ENCODE measurements at places on chromosomes 5 and 9. TPM values are rescaled to one million over a fixed set of nuclear protein-coding genes. Genes with fewer than 3 reads are reported as not detected.

Gene OR1N2
- total RNA-seq = not detected

Gene FOXD4L5
- total RNA-seq = not detected

Gene ECM2
- 2.6 TPM for total RNA-seq

Gene PELO
- 14.9 TPM for total RNA-seq

Gene FAM240B
- total RNA-seq = not detected

Gene KCNMB1
- total RNA-seq = 5.9 TPM

Gene IER5L
- total RNA-seq = 7.2 TPM

Gene NRARP
- total RNA-seq = 24.3 TPM

Gene PLCXD3
- 3.5 TPM for total RNA-seq

Gene CXCL14
- total RNA-seq = 2.4 TPM

Gene FSTL4
- total RNA-seq = 10.1 TPM

Gene SUSD3
- total RNA-seq = 471 TPM

Gene ZNF483
- total RNA-seq = 30.4 TPM

Gene PCDHB7
- 1.9 TPM for total RNA-seq

Gene PCDHA13
- total RNA-seq = 1.3 TPM

Gene RASEF
- 36.4 TPM for total RNA-seq

Gene GALNT12
- total RNA-seq = 9.0 TPM

Gene TAF11L7
- total RNA-seq = not detected

Gene LRRC14B
- total RNA-seq = not detected

Gene CCDC69
- 28.2 TPM for total RNA-seq

Gene FOXE1
- total RNA-seq = 5.5 TPM

Gene MAN1B1
- total RNA-seq = 107 TPM

Gene LVRN
- total RNA-seq = not detected

Gene ZNF367
- total RNA-seq = 5.5 TPM

Gene AK1
- total RNA-seq = 123 TPM

Gene SCGB3A2
- total RNA-seq = not detected
